ENCODE measurements at places on chromosomes 13 and 19.

- no peak for ATAC-seq
These were observed 55.6 kb downstream of the TMED1 start for GRCh38 chr19:10780368-10780767.

- no peak for ATAC-seq
These were observed 571 bp downstream of the ZNF302 start for GRCh38 chr19:34678085-34678412.

GRCh38 chr19:294946-295686 is 3.9 kb upstream of the PLPP2 start:
- peak; percentile 76 for ATAC-seq

DNA sequence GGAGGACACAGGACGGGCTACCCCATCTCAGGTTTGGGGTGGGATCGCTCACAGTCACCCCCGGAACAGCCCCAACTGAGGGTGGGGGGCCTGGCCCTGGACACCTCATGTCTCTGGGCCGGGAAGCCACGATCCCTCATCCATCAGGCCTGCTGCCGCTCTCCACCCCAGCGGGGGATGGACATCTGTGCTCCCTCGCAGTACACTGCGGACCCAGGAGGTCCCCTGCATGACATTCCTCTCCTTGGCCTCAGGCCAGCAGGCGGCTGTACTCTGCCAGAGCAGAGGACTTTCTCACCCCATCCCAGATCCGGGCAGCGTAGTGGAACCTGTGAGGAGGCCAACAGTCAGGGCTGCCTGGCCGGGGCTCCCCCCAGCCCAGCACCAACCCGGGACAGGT is 15.5 kb downstream of the IRGC start:
- no peak for ATAC-seq

- no peak for ATAC-seq
These were observed 7.1 kb downstream of the FOSB start for GRCh38 chr19:45474606-45475521.
